ENCODE measurements at places on chromosomes 4 and X.

DNA sequence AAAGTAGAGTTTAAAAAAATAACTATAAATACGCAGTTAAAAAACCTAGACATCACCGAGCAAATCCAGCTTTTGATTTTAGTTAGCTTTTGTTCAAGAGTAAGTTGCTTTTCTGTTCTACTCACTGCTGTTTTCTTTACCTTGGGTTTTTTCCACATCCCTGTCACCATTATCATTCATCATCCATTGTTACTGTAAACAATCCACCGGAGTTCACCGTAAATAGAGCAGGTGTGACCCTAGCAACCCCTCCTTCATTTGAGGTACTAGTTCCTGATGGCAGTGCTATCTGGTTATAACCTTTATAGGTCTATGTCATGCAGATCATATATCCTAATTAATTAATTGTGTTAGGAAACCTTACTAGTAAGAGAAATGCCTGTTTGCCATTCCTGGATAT lies 43.0 kb upstream of the TEX13D start:
- DNase-seq = no peak

DNA sequence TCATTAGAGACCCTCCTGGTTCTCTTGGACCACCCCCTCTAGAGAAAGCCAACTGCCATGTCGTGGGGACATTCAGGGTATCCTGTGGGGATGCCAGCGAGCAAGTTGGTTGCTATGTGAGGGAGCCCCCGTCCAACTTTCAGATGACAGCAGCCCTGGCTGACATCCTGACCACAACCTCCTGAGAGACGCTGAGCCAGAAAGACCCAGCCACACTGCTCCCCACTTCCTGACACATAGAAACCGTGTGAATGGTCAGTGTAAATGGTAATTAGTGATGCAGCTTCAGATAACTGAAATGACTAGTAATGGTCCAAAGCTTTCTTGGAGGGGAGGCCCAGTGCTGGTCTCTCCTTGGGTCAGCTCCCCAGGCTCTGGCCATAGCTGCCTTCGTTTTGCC lies 10.8 kb downstream of the CLCN4 start:
- DNase-seq = no peak

- no peak for DNase-seq
These were observed 21.8 kb downstream of the STARD8 start for GRCh38 chrX:68669094-68669860.

- no peak for DNase-seq
These were observed 262.5 kb upstream of the TEX13A start for GRCh38 chrX:105483011-105483410.

GRCh38 chrX:100265179-100265578 lies 144.9 kb downstream of the PCDH19 start:
- no peak for DNase-seq

DNA sequence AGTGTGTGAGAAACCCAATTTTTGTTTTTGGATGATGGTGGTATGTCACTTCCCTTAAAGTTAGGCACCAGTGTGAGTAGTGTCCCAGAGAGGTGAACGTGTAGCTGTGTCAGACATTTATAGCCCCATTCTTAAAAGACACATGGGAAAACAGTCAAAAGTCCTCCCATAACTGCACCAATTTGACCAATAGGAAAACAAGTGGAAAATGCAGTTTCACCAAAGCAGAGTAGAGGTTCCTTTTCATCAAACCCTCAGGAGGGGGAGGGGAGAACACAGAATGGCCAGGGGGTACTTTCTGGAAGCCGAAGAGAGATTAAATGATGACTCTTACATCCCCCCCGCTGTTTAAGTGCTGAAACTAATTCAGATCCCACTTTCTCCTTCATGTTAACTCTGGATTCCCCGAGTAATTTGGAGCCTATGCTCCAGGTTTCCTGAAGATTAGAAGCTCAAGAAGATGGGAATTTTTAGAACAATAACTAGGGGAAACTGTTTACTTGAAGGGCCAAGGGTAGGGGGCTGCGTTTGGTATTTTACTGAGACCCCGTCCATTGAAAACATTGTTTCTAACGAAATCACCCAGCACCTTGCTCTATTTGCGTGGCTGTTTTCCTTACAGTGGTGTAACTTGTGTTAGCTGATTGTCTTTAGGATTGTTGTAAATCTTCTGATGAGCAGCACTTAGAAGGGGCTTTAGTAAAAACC lies 2.1 kb upstream of the LEF1 start:
- DNase-seq = no peak

- peak; percentile 79 for DNase-seq
These were observed 29.3 kb upstream of the BOD1L1 start for GRCh38 chr4:13656569-13657405.

GRCh38 chr4:112626228-112626627 lies 10.5 kb downstream of the ZGRF1 start:
- no peak for DNase-seq

DNA sequence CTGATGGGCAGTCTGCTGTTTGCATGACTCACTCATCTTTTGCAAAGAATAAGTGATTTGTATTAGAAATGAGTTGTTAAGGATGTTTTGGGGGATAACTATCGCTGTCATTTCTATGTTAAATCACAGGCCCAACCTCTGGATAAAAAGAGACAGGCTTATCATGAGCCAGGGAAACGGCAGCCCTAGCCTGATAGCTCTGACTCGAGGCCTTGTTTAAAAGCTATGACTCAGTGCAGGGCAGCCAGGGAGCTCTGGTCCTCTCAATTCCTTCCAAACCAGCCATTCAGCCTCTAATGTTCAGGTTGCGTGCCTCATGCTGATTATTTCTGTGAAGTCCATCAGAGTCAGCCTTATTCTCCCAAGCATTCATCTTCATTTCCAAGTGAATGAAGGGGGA lies 305.9 kb upstream of the HAND2 start:
- no peak for DNase-seq

DNA sequence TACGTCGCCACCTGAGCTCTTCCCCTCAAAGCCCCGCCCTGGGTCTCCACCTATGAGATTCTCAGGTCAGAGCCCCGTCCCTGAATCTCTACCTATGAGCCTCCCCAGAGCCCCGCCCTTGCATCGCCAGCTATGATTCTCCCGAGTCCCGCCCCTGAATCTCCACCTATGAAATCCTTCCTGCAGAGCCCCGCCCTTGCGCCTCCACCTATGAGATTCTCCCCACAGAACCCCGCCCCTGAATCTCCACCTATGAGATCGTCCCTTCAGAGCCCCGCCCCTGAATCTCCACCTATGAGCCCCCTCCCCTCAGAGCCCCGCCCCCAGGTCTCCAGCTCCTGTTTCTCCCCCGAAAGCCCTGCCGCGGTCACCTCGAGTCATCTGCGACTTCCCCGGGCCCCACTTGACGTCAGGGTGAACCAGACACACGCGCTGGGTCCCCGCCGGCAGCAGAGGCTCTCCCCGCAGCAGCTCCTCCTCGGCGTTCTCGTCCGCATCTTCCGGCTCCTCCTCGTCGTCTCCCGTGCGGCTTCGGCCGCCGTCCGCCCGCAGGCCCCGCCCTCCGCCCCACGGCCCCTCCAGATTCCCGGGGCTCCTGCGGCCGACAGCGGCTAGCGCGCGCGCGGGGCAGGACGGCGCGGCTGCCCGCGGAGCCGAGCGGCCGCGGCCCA lies 393 bp downstream of the GTPBP6 start:
- DNase-seq = no peak

- DNase-seq = no peak
These were observed 95.6 kb downstream of the ADAMTS3 start for GRCh38 chr4:72473434-72473900.

DNA sequence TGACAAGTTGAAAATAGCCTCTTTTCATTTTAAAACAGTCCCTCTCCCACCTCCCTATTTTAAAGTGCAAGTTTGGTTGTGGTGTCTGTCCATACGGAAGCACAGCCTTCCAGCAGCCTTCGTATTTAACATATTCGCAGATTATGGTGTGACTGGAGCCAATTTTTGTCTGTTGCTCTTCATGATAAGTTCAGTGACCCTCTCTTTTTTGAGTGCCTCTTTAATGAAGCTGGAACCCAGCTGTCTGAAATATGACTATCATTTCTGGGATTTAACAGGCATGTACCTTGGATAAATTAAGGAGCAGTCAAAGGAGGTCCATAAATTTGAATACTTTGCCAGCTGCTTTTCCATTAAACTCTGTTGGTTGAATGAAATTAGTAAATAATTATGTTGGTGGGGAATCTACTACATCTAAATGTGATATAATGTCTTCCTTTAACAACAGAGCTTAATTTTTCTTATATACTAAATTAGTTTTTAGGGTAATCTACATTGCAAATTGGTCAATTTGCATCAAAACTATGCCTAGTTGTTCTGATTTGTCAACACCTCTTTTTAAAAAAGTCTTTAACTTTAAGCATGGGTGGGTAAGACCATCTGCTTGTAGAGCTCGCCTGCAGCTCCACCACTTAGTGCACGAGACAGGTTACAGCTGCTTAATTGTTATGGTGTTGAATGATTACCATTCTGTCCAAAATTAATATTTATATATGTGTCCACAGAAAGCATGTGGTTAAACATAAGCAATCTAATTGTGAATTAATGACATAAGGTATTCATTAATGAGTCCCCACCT lies 216.6 kb downstream of the DCTD start:
- no peak for DNase-seq

- no peak for DNase-seq
These were observed 1.5 kb downstream of the GPR101 start for GRCh38 chrX:137032341-137032694.

DNA sequence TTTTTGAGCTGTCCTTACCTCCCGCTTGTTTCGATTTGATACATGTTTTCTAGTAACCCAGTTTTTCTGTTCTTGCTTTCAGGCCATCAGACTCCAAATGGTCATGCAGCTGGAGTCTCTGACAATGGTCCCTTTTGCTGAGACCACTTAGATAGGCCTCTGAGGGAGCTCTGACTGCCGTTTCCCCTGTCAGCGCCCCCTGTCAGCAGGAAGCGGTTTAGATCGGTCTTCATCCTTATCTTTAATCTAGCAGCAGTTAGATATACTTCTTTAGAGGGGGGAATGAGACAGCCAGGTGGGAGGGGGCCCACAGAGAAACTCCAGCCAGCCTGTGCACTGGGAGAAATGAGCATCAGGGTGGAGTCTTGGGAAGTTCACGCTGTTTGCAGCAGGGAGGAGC lies 457.9 kb downstream of the GPAT3 start:
- DNase-seq = no peak

DNA sequence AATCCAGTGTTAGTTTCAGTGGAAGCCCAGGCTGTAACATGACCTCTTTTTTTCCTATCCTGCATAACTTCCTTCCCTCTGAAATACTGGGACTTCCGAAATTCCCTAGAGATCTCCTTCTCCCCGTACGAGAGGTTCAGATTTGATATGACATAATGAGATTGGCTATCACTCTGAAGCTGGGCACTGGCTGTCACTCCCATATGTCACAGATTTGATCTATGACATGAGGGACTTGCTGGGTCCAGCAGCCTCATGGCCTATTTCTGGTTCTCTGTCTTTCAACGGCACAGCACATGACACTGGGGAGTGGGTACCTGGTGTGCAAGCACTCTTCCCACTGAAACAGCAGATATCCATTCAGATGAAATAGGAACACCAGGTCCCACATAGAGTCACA lies 36.7 kb downstream of the PF4 start:
- no peak for DNase-seq

GRCh38 chr4:123878976-123879375 lies 482.4 kb downstream of the SPRY1 start:
- no peak for DNase-seq

DNA sequence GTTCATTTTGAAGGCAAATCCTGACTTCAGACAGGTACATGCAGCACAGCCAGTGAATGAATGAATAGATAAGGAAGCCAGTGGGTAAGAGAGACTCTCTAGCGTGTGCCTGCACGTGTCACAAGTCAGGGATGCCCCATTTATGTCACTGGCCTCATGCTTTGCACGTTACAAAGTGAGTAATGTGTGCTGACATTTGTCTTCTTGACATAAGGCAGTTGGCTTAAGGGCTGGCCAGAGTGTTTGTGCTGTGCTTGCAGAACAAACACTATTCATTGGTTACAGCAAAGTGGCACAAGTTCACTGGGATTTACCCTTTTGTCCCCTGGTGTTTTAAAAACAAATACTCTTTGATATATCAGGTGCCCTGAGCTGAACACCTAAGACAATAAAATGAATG lies 55.9 kb downstream of the CRMP1 start:
- DNase-seq = no peak
